ENCODE measurements at places on chromosomes 3 and 15. TPM values are rescaled to one million over a fixed set of nuclear protein-coding genes. Genes with fewer than 3 reads are reported as not detected.

Gene EOMES
- 0.67 TPM for total RNA-seq

Gene UROC1
- not detected for total RNA-seq

Gene GOLGA6L7
- not detected for total RNA-seq

Gene SLC24A1
- total RNA-seq, result 4.6 TPM

Gene WDR93
- total RNA-seq, result not detected

Gene IMPG2
- 0.81 TPM for total RNA-seq

Gene SLC27A2
- not detected for total RNA-seq

Gene ACTC1
- total RNA-seq, result 9.7 TPM

Gene NKIRAS1
- total RNA-seq, result 24.0 TPM

Gene GLDN
- 3.7 TPM for total RNA-seq

Gene MASP1
- total RNA-seq, result 26.1 TPM

Gene TMEM207
- total RNA-seq, result not detected

Gene CFAP100
- total RNA-seq, result not detected

Gene TMEM212
- total RNA-seq, result not detected

Gene TNFSF10
- total RNA-seq, result 22.1 TPM

Gene CLDN16
- total RNA-seq, result not detected

Gene TOPAZ1
- total RNA-seq, result not detected

Gene TMCO5A
- total RNA-seq, result not detected

Gene CDHR4
- total RNA-seq, result 0.40 TPM

Gene C3orf52
- 3.4 TPM for total RNA-seq

Gene GATA2
- total RNA-seq, result 16.0 TPM

Gene GABRB3
- 3.0 TPM for total RNA-seq
